ENCODE measurements at places on chromosomes 6 and 20.

GRCh38 chr6:41964201-41964887 is 22.7 kb upstream of the CCND3 start:
- no peak for DNase-seq

DNA sequence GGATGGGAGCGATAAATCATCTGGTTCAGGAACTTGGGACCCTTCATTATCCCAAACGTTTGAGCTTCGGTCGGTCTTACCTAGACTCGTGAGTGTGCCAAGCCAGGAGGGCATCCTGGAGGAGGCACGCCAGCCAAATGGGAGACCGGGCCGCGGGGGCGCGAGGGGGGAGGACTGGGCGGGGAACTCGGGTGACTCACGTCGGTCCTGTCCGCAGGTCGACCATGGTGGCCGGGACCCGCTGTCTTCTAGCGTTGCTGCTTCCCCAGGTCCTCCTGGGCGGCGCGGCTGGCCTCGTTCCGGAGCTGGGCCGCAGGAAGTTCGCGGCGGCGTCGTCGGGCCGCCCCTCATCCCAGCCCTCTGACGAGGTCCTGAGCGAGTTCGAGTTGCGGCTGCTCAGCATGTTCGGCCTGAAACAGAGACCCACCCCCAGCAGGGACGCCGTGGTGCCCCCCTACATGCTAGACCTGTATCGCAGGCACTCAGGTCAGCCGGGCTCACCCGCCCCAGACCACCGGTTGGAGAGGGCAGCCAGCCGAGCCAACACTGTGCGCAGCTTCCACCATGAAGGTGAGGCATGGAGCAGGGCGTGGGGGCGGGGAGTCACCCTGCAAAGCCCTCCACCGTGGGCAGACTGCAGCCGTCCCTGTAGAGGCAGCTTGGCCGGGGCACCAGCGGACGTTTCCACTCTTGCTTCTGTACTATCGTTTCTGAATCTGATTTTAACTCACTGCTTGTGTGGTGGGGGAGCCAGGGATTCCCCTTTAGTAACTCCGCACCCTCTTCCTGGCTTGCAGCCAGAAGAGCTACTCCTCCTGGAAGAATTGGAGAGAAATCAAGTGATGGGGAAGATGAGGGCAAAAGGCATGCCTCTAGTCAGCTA is 2.7 kb downstream of the BMP2 start:
- DNase-seq = no peak

DNA sequence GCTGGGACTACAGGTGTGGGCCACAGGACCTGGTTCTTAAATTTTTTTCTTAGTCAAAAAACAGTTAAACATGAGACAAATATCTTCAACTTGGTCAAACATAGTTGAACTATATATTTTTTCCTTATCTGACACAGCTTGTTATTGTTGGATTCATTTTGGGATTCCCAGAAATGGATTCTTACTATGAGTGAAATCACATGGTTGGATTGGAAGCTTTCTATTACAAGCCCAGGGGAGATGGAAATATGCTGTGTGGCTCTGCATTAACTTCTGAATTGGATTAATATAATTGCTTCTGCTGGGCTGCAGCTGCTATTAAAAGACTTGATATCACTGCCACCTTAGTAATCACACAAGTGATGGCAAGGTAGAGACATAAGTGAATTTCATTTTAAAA is 126.4 kb upstream of the DUSP22 start:
- no peak for DNase-seq

DNA sequence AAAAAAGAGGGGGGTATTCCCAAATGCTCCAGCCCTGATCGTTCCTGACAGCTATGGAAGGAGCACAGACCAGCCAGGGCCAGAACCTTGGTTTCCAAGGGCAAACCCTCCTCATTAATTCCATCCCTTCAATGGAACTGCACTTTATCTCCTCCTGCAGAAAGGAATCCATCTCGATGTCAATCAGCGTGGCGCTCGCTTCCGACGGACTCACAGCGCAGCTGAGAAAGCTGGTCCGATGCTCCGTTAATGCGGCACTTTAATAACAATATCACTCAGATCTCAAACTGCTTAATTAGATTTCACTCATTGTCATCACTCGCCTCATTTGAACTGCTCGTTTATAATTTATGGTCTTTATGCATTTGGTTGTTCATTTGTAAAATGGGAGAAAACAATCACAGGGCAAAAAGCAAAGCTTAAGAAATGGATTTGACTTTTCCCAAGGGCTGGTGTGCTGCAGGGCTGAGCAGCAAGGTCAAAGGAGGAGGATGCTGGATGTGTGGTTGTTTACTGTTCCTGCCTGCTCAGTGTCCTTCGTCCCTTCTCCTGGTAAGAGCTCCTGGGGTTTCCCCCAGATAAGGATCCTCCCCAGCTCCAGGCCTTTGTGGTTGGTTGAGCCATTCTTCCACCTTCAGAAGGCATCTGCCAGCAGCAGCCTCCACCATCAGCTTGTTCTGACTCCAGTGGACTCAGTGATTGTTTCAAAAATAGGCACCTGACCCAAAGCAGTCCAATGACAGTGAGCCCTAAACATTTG is 152.7 kb downstream of the ANKRD60 start:
- DNase-seq = no peak

DNA sequence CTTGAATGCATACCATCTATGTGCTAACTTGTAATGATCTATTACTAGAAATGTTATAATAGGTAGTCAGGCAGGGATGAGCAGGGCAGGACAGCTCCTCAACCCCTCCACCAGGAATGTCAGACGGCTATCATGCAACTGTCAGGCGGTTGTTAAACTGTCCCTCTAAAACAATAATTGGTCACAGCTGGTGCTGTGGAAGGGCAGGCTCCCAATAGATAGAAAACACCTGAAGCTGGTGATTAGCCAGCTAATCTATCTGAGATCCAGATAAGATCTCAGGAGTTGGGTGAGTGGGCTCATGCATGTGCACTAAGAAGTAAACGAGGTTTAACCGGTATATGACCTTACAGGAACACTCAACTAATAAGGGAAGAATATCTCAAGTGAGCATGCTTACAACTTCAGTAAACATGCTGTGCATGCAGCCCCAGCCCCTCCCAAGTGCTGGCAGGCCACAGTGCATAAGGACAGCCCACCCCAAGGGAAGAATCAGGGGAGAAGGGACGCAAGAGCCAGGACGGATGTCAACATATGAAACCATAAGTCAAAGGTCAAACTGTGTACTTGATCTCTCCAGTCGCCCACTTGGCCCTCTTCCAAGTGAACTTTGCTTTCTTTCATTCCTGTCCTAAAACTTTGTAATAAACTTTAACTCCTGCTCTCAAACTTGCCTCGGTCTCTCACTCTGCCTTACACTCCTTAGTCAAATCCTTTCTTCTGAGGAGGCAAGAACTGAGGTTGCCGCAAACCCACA is 566.2 kb upstream of the NRSN1 start:
- DNase-seq = peak; percentile 17

DNA sequence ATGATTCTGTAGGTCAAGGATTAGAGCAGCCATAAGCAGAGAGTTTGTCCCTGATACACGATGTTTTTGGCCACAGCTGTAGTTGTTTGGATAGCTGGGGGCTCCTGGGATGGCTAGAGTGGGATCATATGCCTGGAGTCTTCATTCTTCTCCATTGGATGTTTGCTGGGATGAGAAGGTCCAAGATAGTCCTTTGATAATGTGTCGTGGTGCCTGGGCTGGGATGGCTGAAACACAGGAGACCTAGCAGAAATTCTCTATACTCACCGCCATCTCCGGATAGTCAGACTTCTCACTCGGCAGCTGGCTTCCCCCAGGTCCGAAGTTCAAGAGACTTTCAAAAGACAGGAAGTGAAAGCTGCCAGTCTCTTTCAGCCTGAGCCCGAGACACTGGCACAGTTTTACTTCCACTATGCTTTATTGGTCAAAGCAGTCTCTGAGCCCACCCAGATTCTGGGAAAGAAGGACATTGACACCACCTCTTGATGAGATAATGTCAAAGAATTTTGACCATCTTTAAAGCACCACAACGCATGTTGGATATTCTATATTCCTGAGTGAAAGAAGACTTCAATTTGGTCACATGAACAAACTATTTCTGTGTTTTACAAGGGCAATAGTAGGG is 16.0 kb downstream of the MARCKS start:
- DNase-seq = no peak

DNA sequence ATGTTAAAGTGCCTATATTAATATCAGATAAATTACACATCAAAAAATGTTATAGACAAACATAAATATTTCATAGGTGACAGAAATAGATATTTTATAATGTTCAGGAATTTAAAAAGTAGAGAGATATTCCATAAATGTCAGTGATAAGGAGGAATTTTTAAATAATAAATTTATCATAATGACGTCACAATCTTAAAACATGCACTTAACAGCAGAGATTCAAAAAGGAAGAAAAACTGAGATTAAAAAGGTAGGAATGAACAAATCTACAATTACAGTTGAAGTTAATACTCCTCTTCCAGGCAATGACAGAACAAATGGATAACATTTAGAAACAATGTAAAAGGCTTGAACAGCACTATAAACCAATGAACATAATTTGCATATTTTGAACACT is 345.4 kb upstream of the NOX3 start:
- DNase-seq = no peak

Measured in NCI-H524 (cell line).